Endothelial cell of umbilical vein (primary cell): ENCODE measurements at places on chromosomes 7 and 10.

- H3K27ac ChIP-seq: no peak overlapping the region
- H3K4me3 ChIP-seq: no peak overlapping the region
- H3K27me3 ChIP-seq: no peaks in the 10 kb centered on the region
- no peaks in the 10 kb centered on the region for H3K36me3 ChIP-seq
- H3K4me1 ChIP-seq: no peaks in the 10 kb centered on the region
Observed at GRCh38 chr7:14144538-14144937, 155.1 kb upstream of the ETV1 start.

GRCh38 chr7:121574109-121574508 is 178.0 kb upstream of the FAM3C start:
- no peak overlapping the region for H3K27ac ChIP-seq
- no peak for DNase-seq
- no peak overlapping the region for H3K4me3 ChIP-seq
- peaks cover 5% of the 10 kb centered on the region for H3K27me3 ChIP-seq
- H3K36me3 ChIP-seq: no peaks in the 10 kb centered on the region

GRCh38 chr10:77068272-77068671 is 569.3 kb downstream of the KCNMA1 start:
- no peaks in the 10 kb centered on the region for H3K27me3 ChIP-seq
- no peaks in the 10 kb centered on the region for H3K36me3 ChIP-seq
- no peaks in the 10 kb centered on the region for H3K4me1 ChIP-seq
- no peak overlapping the region for H3K27ac ChIP-seq

DNA sequence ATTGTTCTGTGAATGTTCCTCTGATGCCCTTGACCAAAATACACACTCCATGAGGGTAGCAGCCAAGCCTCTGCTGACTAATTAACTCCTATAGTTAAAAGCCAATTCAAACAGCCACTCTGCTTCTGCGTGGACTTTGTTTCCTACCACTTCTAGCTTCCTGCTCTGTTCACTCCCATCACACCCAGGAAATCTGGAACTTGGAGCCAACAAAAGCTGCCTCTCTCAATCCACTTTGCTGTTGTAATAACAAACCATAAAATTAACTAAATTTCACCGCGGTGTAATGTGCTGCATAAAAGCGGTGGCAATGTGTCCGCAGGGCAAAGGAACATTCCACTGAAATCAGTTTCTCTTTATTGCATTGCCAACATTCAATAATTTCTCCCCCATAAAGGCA is 239.5 kb downstream of the PLXNA4 start:
- no peak overlapping the region for H3K27ac ChIP-seq
- no peaks in the 10 kb centered on the region for H3K27me3 ChIP-seq
- no peak overlapping the region for H3K4me3 ChIP-seq
- peaks cover 6% of the 10 kb centered on the region for H3K4me1 ChIP-seq
- DNase-seq: no peak

DNA sequence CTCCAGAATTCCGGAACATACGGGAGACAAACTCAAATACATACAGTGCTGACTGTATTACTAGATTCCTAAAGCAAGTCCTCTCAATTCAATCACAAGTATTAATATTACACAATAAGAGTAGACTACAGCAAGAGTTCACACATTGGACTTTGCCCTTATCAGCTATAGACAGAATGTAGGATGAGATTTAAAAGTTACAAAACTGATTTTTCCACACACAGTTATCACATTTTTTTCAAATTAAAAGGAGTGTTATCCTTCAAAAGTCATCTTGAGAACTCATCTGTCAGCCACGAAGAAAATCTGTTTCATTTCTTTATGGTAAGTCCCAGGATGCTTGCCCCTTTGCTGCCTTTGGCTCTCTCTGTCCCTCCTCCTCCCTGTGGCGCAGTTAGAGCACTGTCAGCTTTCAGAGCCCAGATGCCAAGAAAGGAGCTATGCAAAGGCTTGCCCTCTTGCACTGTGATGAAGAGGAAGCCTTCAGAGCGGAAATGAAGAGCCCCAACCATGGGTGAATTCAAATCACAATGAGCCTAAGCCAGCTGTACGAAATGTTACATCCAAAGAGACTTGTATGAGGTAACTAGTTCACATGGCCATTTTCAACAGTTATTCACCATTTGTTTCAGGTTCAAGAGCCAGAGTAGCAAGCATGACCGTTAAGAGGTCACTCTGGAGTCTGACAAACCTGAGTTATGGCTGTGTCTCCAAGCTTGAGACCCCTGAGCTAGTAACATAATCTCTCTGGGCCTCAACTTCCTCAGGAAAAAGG is 10.7 kb downstream of the NCOA4 start:
- H3K27me3 ChIP-seq: no peaks in the 10 kb centered on the region
- peaks cover 4% of the 10 kb centered on the region for H3K36me3 ChIP-seq
- H3K4me1 ChIP-seq: peaks cover 52% of the 10 kb centered on the region
- H3K27ac ChIP-seq: peak overlapping the region; percentile 81

DNA sequence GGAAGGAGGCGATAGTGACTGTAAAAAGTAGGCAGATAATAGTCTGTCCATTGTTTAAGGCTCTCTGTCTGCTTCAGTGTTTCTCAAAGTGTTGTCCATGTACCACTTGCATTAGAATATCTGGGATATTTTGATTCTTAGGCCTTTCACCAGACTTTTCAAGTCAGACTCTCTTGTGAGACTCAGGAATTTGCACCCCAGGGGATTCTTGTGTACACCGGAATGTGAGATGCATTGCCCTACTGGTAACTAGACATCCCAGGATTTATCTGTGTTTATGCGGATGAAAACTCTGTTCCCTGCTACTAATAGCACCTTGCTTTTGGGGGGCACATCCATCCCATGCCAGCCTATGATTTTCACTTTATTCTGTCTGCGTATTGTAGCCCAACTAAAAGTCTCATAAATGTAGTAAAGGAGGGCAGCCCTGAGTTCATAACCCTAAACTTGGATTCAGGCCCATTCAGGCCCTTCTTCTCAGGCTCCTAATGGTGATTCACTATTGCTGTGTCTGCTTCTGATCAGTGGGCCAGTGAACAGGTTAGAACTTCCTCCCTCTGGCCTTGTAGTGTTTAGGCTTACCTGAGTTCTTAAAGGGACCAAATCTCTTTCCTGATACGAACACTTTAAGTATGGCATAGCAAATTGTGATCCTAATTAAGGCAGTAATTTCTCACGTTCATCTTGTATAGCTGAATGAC is 71.8 kb upstream of the RPA3 start:
- H3K36me3 ChIP-seq: no peaks in the 10 kb centered on the region
- H3K27me3 ChIP-seq: no peaks in the 10 kb centered on the region
- no peak overlapping the region for H3K27ac ChIP-seq
- no peaks in the 10 kb centered on the region for H3K4me1 ChIP-seq

DNA sequence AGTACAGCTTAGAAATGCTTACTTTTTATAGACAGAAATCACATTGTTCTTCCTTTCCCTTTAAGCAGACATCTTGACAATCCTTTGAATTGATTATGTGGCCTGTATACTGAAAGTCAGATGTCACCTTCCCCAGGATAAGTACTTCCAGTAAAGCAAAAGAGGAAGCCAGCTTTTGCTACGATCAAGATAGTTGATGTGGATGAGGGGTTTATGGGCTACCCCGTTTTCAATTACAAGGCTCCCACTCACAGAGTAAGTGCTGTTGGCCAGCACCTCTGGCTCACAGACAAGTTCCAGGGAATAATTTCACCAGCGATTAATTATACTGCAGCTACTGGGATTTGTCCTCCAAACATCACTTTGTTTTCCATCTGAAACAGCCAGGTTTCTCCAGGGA is 95.1 kb upstream of the SAMD8 start:
- no peak overlapping the region for H3K27ac ChIP-seq
- no peak for DNase-seq
- no peaks in the 10 kb centered on the region for H3K36me3 ChIP-seq
- no peak overlapping the region for H3K4me3 ChIP-seq

GRCh38 chr10:68600041-68600778 is 40.1 kb downstream of the TET1 start:
- peaks cover 14% of the 10 kb centered on the region for H3K4me1 ChIP-seq
- peak overlapping the region; percentile 31 for H3K4me3 ChIP-seq
- H3K27me3 ChIP-seq: no peaks in the 10 kb centered on the region
- H3K27ac ChIP-seq: peak overlapping the region; percentile 55
- DNase-seq: peak; percentile 86

- H3K27me3 ChIP-seq: no peaks in the 10 kb centered on the region
- H3K36me3 ChIP-seq: peaks cover 11% of the 10 kb centered on the region
- H3K4me3 ChIP-seq: no peak overlapping the region
- peaks cover 22% of the 10 kb centered on the region for H3K4me1 ChIP-seq
- no peak overlapping the region for H3K27ac ChIP-seq
- DNase-seq: no peak
Observed at GRCh38 chr10:5896208-5897052, 6.4 kb downstream of the FBH1 start.

DNA sequence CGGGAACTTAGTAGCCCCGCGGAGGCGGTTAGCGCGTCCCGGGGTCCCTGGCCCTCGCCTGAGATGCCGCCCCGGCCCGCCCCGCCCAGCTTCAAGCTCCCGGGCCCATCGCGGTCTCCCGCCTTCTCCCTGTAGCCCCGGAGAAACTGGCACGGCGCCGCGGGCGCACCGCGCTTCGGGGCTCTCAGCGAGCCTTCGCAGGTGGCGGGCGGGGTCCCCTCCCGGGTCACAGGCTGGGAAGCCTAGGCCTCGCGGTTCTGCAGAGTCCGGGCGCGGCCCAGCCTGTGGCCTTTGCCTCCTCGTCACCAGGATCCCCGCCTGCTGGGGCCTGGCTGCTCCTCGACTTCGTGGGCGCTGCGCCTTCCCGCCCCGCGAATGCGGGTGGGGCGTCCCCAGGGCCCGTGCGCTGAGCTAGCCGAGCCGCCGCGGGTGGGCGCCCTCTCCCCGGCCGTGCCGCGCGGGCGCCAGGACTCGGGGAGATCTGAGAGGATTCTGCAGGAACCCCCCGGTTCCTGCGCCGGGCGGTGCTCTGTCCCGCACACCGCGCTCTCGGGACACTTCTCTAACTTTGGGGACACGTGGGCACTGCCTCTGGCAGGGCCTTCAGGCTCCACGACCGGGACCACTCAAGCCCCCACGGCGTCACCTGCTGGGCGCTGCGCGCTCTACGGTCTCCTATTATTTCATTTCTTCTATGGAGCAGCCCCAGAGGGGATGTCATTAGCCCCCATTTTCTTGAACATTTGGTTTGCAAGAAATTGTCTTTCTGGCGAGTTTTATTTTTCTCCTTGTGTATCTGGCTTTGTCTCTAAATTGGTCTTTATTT is 682 bp upstream of the RGS10 start:
- peaks cover 6% of the 10 kb centered on the region for H3K4me1 ChIP-seq
- no peaks in the 10 kb centered on the region for H3K36me3 ChIP-seq
- peak overlapping the region; percentile 67 for H3K4me3 ChIP-seq
- no peak overlapping the region for H3K27ac ChIP-seq
- DNase-seq: peak; percentile 48

- no peak overlapping the region for H3K4me3 ChIP-seq
- no peak for DNase-seq
- H3K27ac ChIP-seq: no peak overlapping the region
- no peaks in the 10 kb centered on the region for H3K36me3 ChIP-seq
Observed at GRCh38 chr10:3578682-3579081, 206.3 kb downstream of the KLF6 start.

- H3K4me1 ChIP-seq: no peaks in the 10 kb centered on the region
- no peak overlapping the region for H3K27ac ChIP-seq
- no peaks in the 10 kb centered on the region for H3K27me3 ChIP-seq
- no peak overlapping the region for H3K4me3 ChIP-seq
- no peaks in the 10 kb centered on the region for H3K36me3 ChIP-seq
Observed at GRCh38 chr10:130480491-130480890, 344.3 kb downstream of the GLRX3 start.

GRCh38 chr10:132346806-132347205 is 14.8 kb downstream of the LRRC27 start:
- no peaks in the 10 kb centered on the region for H3K27me3 ChIP-seq
- no peaks in the 10 kb centered on the region for H3K4me1 ChIP-seq
- H3K27ac ChIP-seq: no peak overlapping the region
- peaks cover 3% of the 10 kb centered on the region for H3K36me3 ChIP-seq
